Psoas muscle (tissue), 8 donors: ENCODE measurements at places on chromosomes 11 and 22.
A peak's percentile ranks its signal among the peaks of the same experiment; 100 is the strongest.

DNA sequence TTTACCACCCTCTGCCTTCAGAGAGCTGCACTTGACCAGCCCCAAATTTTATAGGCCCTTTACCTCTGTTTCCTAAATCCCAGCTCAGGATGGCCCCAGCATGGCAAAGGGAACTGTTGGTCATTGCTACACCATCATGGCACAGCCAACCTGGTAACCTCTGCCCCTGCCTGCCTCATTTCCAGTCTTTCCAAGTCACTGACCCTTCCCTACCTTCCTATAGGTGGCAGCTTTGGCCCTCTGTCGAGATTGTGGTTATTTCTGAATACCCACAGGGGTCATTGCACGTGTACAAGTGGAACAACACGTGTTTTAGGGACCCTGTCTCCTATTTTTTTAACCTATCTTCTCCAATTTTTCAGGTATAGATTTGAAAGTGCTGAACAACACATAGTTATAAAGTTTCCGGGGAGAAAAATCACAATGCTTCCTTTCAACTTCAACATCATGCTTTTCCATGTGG lies 2.8 kb downstream of the GALNT18 start:
- no peak for DNase-seq

DNA sequence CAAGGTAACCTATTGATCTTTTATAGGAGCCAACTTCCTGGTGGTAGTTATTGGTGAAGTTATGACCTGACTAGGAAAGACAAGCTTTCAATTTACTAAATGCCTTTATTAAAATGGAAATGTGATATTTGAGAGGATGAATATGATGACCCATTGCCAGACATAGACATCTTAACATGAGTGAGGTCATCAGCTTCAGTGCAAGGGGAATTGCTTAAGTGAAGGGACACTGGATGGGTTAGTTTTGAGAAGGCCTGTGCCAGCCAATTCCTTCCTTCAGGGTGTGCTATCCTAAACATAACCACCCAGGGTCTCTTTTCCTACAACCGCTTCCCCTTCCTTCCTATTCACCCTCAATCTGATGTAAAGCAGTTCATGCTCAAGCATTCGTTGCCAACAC lies 21.5 kb downstream of the NAV2 start:
- DNase-seq: no peak

- peak; percentile 61 for DNase-seq
Observed at GRCh38 chr11:126115816-126116331, 53.2 kb upstream of the CDON start.

- no peak for DNase-seq
Observed at GRCh38 chr11:119223856-119224255, 17.7 kb downstream of the CBL start.

GRCh38 chr22:21042978-21043859 lies 2.5 kb upstream of the LRRC74B start:
- DNase-seq: peak; percentile 29

DNA sequence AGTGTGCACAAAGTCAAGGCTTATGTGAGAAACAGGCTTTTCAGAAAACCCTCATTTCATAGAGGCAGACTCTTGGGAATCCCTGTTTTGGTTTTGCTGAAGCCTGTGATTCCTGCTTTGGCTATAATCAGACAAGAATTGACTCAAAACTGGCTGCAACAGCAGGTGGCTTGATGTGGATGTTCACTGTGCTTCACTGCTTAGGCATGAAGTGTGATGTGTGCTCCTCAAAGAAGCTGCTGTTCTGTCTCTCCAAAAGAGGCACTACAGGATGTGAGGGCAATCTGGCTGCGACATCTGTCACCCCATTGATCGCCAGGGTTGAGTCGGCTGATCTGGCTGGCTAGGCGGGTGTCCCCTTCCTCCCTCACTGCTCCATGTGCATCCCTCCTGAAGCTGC lies 103.5 kb downstream of the C11orf58 start:
- DNase-seq: no peak

GRCh38 chr11:34149786-34150185 lies 44.4 kb downstream of the NAT10 start:
- DNase-seq: no peak
